ENCODE measurements at places on chromosomes 5 and 9.

DNA sequence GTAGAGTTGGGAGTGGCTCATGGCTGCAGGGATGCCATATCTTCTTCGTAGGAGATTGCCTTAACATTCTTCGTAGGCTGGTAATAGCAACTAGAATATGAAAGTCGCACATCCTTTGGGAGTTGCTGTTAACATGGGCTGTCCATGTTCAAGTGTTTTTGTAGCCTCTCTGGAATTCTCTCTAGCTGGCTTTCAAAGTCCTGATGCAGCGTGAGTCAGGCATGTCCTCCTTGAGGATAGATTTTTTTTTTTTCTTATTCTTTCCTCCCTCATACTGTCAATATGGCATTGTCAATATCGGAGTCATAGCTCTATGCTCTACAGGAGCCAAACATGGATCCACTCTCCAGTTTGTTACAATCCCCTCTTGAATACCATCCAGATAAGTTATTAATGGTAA is 494.8 kb upstream of the WWC1 start:
- DNase-seq: no peak

DNA sequence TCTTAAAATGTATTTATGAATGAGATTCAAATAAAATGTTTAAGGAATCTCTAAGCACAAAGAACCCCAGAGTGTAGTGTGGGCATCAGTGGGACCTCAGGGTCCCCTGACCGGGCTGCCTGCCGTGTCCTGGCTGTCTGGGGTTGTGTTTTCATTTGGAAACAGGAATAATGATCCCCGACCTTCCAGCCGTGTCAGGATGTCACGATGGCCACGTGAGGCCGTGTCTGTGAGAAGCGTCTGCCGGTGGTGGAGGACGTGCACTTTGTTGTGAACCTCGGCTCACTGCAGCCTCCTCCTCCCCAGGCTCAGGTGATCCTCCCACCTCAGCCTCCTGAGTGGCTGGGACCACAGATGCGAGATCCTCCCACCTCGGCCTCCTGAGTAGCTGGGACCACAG is 4.3 kb downstream of the TRAF2 start:
- no peak for DNase-seq

DNA sequence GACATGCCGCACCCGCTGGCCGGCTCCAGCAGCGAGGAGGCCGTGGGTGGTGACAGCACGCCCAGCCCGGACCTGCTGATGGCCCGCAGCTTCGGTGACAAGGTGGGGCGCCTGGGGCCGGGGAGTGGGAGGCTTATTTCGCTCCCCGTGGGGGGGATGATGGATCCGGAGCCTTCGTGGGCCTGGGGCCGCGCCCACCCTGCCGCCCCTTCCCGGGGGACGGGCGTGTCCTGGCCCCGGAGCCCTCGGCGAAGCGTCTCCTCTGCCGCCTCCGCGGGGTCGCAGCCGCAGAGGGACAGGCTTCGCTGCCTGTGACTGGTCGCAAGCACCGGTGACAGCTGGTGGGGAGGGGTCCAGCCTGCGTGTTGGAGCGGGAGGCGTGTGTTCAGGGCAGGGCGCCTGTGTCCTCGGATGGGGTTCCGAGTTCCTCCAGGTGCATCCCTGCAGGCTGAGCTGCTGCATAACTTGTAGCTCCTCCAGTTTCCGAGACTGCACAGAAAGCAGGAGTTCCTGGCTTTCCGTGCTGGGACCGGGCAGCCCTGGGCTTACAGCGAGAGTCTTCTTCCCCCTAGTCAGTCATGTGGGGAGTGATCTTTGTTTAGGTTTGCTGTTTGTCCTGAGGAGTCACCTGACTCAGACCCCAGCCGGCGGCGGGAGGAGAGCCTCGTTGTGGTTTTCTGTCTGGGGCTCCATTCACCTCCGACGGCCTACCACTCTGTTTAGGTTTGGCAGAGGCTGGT is 666 bp downstream of the SNX30 start:
- no peak for DNase-seq

GRCh38 chr9:106911951-106912350 is 49.0 kb downstream of the ZNF462 start:
- no peak for DNase-seq

GRCh38 chr9:107018861-107019545 is 156.0 kb downstream of the ZNF462 start:
- no peak for DNase-seq

DNA sequence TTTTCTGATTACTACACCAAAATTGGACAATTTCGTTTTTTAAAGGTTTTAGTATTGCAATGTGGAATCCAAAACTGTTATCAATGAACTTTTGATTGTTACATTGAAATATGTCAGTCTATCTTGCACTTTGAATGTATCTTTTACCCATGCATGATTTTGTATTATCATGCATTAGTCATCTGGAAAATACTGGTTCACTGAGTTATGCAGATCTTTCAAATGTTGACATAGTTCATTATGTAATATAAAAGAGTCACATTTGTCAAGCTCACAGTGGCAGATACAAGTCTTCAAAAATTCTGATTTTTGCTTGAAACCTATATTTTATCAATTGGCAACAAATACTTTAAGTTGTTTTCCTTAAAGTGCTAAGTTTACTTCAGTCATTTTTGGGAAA is 85.2 kb downstream of the NR3C1 start:
- DNase-seq: no peak

- DNase-seq: no peak
Observed at GRCh38 chr9:121286973-121287741, 19.2 kb downstream of the GSN start.

- no peak for DNase-seq
Observed at GRCh38 chr9:113638897-113639296, 175.4 kb downstream of the RGS3 start.

- DNase-seq: no peak
Observed at GRCh38 chr9:133888809-133889491, 103.2 kb downstream of the VAV2 start.

DNA sequence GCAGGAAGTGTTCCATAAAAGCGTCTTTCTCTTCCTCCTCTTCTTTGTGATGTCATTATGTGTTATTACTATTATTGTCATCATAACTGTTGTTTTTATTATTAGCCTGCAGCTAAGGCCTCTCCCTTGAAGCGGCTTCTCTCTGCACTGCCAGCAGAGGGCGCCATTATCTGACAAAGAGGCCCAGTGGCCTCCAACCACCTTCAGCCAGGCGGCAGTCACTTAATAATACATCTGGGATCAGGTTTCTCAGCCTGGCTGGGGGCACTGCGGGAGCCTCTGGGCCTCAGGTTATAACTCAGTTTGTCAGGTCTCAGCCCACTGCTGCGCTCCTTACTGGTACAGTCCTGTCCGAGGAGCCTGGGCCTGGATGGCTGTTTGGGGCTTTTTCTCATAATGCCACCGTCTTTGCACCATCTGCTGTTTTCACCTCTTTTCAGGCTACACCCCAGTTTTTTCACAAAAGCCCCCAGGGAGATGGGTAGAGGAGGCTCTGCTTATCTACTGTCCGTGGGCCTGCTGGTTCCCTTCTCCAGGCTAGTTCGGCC is 281.9 kb downstream of the NSG2 start:
- no peak for DNase-seq

DNA sequence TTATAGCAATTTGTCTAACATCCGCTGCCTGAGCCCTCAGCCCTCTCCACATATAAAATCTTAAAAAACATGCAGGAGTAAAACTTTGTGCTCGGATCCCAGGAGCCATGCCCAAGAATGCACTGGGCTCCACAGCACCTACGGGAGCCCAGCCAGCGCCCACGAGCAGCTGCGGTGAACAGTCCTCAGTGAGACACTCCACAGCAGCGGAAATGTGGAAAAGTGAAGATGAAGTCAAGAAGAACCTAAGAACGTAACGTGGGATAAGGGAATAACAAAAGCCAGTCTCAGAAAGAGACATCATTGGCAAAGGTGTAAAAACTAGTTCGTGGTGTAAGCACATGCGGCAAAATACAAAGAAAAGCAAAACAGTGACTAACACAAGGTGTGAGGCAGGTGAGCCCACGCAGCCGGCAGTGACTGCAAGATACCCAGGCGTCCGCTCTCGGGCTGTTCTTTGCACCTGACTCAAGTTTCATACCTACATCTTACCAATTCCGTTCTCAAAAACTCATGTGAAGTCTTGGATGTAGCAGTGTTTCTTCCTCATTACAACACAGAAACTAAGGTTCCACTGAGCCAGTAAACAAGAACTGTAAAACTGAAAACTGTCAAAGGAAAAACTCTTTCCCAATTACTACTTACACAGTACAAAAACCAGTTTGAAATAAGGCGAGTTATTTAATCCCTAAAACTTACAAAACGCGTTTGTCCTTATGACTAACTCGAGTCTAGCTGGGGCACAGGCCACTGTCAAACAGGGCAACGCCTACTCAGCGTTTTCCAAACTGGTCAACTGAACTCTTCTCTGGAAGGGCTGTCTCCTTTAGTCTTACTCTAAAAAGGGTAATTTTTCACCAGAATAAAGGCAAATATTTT is 1.7 kb downstream of the CAMSAP1 start:
- peak; percentile 34 for DNase-seq

GRCh38 chr9:79224672-79225433 is 346.9 kb upstream of the TLE4 start:
- DNase-seq: no peak

GRCh38 chr9:93891549-93892310 is 63.4 kb downstream of the BARX1 start:
- DNase-seq: no peak

- DNase-seq: no peak
Observed at GRCh38 chr9:25703701-25704357, 25.6 kb upstream of the TUSC1 start.

GRCh38 chr5:59301727-59302126 is 591.8 kb downstream of the PDE4D start:
- no peak for DNase-seq

GRCh38 chr5:59496524-59497134 is 396.9 kb downstream of the PDE4D start:
- no peak for DNase-seq

DNA sequence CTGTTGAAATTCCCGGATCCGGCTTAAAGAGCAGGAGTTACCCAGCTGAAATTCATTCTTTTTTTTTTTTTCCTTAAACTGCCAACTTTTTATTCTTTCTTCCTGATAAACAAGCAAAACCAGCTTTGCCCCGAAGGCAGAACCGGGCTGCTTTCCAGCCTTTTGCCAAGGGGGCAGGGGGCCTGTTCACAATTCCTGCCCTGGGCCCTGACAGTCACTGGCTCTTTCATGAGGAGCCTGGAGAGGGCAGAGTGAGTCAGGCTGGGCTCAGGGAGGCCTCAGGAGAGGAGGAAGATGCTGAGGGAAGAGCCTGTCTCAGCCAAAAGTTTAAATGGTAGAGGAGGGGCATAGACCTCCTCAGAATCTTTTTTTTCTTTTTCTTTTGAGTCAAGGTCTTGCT is 4.8 kb downstream of the GLIPR2 start:
- DNase-seq: no peak

- DNase-seq: no peak
Observed at GRCh38 chr9:96476591-96476990, 26.6 kb downstream of the HABP4 start.

DNA sequence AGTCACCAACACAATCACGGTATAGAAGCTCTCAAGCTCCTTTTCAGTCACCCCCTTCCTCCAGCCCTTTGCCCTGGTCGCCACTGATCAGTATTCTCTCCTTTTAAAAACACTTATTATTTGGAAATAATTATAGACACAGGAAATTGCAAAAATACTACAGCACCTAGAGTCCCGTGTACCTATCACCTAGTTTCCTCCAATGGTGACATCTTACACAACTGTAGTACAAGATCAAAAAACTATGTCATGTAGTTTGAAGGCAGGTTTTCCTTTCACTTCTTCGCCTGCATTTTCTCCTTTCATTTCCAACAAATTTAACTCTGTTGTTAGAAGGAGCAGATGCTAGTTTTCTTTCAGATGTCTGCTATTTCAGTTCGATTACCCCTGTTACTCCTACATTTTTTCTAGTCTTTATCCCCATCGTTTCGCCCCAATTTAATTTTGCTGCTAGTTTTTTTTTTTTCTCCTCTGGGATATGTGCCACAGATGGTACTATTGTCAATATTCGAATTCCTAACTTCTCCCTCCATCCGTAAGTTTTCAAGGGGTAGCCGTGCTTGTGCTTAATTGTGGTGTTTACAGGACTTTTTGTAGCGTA is 612 bp upstream of the ATG10 start:
- no peak for DNase-seq

DNA sequence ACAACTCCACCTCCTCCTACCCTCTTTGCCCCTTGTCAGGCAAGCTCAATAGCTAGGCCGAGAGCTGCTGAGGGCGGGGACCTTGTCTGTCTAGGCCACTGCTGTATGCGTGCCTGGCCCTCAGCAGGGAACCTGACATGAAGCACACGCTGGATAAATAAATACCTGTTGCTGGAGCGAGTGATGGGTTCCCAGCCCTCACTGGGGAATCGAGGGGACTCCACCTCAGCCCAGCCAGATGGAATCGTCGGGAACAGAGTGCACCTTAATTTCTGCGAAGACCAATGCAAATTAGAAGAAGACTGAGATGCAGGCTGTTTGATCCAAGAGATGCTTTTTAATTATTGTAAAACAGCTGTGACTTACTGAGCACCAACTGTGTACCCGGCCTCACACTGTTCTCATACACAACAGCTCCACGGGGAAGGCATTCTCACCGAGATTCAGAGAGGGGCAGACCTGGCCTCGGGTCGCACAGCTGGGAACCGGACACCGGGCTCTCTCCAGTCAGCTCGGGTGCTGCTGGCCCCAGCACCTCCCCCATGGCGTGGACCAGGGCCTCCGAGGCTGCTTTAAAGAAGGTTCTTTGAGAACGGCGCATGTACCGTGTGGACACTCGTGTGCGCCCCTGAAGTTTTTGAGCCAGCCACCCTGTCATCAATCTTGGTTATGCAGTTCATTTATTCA is 109.7 kb upstream of the IER5L start:
- no peak for DNase-seq

DNA sequence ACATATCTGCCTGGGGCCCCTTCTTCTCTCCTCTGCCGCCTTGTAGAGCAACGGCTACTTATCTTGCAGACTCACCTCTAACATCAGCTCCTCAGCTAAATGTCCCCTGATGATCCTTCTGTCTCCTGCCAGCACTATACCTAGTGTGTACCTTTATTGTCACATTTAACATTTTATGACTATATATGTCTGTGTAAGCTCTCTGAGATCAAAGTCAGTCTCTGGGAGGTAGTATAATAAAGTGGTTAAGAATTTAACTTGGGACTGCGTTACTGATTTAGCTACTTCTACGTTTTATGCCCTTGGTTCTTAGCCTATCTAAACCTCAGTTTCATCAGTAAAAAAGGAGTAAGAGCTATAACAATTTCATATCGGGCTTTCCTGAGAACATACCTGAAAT is 2.2 kb downstream of the TMED7 start:
- DNase-seq: no peak

DNA sequence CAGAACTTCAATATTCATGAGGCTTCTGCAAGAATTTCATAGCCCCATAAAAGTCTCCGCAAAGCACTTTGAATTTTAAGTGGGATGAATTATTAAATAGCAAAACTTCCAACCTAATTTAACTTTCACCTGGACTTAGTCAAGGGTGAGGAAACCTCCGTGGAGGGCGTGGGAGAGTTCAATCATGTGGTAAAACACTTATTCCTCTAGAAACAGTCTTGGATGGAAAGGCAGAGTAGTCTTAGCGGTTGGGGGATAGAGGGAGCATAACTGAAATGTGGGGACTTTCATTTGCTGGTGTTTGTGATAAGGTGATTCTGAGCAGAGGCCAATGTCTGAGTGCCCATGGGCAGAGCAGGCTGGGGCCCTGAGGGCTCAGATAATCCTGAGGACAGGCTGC is 241.9 kb downstream of the IRX1 start:
- DNase-seq: no peak
